ENCODE measurements at places on chromosomes 12 and 14. TPM values are rescaled to one million over a fixed set of nuclear protein-coding genes. Genes with fewer than 3 reads are reported as not detected.

ORAI1 gene
- 13.7 TPM for total RNA-seq

MANSC4 gene
- not detected for total RNA-seq

LMNTD1 gene
- total RNA-seq: 1.2 TPM

AKT1 gene
- total RNA-seq: 152 TPM

ABCC9 gene
- total RNA-seq: 73.9 TPM

DENND5B gene
- 14.7 TPM for total RNA-seq

DNA sequence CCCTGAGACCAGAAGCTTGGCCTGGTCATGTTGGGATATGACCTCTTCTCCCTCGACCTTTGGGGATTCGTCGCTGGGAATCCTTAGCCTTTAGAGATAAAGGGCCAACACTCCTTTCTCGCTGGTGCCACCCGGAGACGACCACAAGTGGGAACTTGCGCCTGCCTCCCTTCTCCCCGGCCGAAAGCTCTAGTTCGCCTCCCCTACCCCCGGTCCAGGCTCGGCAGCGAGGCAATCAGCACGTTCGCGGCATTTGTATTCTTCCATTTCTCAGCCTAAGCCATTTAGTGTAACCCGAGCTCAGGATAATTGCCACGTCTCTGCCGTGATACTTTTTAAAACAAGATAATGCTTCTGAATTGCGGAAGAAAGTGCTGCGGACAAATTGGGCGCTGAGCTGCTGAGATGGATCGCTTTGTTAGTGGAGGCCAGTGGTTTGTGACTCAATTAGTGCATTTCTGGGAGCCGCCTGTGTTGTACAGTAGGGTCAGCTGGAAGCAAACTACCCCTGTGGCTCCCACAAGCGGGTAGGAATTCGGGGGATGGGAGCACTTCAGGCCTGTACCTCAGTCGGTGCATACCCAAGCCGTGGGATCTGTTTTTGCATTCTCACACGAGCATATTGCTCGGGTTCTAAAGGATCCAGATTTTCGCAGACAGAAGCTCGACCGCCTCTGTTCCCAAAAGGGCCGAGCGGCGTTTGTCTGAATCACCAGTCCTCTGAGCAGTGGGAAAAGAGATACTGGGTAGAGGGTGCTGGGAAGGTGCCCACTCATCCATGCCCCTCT, 6.8 kb upstream of the SIX1 start:
- no peak for ATAC-seq
- peaks cover 97% of the 10 kb centered on the region for H3K27me3 ChIP-seq
- H3K36me3 ChIP-seq: no peaks in the 10 kb centered on the region
- no peaks in the 10 kb centered on the region for H3K4me1 ChIP-seq
- peak overlapping the region; percentile 53 for H3K4me3 ChIP-seq

GRCh38 chr12:58711974-58712373, 208.3 kb downstream of the LRIG3 start:
- H3K4me1 ChIP-seq: no peaks in the 10 kb centered on the region
- no peak overlapping the region for H3K4me3 ChIP-seq
- no peak for ATAC-seq
- H3K36me3 ChIP-seq: no peaks in the 10 kb centered on the region
- no peak overlapping the region for H3K27ac ChIP-seq
- no peaks in the 10 kb centered on the region for H3K27me3 ChIP-seq

DNA sequence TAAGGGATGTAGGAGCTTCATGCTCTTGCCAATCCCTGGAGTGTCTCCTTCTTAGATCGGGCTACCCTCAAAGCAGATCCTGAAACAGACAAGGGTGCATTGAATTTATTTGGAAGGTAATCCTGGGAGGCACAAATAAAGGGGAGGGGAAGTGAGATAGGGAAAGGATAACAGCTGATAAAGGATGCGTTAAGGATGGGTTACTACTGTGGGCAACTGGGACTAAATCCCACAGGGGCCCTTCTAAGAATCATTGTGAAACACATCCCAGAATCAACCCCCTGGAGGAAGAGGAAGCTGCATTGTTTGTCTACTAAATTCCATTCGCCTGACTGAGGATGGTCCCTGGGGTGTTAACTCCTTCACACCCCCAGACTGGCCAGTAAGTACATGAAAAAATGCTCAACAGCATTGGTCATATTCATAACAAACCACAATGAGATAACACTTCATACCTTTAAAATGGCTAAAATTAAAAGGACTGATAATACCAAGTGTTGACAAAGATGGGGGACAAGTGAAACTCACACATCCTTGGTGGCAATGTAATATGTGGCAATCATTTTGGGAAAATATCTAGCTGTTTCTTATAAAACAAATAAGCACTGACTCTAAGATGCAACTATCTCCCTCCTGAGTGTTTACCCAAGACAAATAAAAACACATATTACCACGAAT, 37.0 kb upstream of the CMKLR1 start:
- H3K36me3 ChIP-seq: no peaks in the 10 kb centered on the region
- H3K4me3 ChIP-seq: no peak overlapping the region
- no peak for ATAC-seq
- no peak overlapping the region for H3K27ac ChIP-seq

DNA sequence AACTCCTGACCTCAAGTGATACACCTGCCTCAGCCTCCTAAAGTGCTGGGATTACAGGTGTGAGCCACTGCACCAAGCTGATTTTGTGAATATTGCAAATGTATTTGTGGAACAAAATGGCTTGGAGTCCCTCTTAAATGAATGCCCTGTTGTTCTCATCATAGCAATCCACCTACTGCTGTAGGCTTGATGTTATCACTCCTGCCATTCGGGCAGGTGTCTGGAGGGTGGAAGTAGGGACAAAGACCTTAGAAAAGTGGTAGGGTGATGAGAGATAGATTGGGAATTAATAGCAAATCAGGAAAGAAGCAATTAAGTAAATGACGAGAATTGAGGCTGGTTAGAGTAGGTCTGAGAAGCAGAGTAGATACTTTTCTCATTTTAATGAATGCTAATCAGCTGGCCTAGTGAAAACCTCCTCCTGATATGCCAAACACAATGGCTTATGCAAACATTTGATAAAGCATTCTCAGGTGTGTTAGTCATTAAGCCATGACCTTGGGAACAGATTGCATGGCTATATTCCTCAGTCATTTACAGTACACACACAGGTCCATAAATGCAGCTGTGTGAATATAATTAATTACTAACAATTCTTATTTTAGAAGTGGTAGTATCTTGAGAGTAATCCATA, 60.5 kb upstream of the USP44 start:
- no peak overlapping the region for H3K27ac ChIP-seq
- H3K36me3 ChIP-seq: no peaks in the 10 kb centered on the region
- no peaks in the 10 kb centered on the region for H3K27me3 ChIP-seq
- no peaks in the 10 kb centered on the region for H3K4me1 ChIP-seq
- ATAC-seq: no peak

DNA sequence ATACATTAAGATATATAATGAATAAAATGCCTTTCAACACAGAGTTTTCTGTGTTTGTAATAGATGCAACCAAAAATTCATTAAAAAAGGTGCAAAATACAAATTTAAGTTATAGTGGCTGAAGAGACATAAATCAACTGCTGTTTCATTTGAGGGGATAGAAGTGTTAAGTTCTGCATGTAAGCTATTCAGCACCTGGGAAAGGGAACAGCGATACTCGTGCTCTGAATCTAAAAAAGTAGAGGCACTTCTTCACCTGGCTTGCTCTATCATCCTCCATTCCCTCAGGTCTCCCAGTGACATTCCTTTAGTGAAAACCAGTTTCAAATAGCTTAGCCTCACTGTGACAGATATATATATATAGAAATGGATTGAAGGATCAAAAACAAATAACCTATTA, 222.6 kb downstream of the ACSS3 start:
- H3K27me3 ChIP-seq: no peaks in the 10 kb centered on the region
- H3K27ac ChIP-seq: no peak overlapping the region
- no peaks in the 10 kb centered on the region for H3K36me3 ChIP-seq
- H3K4me3 ChIP-seq: no peak overlapping the region
- ATAC-seq: no peak

- H3K4me1 ChIP-seq: no peaks in the 10 kb centered on the region
Measured at GRCh38 chr14:56888274-56888673, 78.0 kb upstream of the OTX2 start.

DNA sequence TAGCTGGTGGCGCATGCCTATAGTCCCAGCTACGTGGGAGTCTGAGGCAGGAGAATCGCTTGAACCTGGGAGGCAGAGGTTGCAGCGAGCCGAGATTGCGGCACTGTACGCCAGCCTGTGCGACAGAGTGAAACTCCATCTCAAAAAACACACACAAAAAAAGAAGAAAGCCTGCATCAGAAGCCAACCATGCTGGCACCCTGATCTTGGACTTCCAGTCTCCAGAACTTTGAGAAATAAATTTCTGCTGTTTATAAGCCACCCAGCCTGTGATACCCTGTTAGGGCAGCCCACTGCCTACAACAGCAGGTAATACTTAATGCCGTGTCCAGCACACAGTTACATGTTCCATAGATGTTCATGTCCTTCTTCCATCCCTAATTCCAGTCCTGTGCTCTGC, 62.7 kb downstream of the NDUFA12 start:
- no peak overlapping the region for H3K4me3 ChIP-seq
- no peak overlapping the region for H3K27ac ChIP-seq
- H3K27me3 ChIP-seq: no peaks in the 10 kb centered on the region
- no peaks in the 10 kb centered on the region for H3K36me3 ChIP-seq

DNA sequence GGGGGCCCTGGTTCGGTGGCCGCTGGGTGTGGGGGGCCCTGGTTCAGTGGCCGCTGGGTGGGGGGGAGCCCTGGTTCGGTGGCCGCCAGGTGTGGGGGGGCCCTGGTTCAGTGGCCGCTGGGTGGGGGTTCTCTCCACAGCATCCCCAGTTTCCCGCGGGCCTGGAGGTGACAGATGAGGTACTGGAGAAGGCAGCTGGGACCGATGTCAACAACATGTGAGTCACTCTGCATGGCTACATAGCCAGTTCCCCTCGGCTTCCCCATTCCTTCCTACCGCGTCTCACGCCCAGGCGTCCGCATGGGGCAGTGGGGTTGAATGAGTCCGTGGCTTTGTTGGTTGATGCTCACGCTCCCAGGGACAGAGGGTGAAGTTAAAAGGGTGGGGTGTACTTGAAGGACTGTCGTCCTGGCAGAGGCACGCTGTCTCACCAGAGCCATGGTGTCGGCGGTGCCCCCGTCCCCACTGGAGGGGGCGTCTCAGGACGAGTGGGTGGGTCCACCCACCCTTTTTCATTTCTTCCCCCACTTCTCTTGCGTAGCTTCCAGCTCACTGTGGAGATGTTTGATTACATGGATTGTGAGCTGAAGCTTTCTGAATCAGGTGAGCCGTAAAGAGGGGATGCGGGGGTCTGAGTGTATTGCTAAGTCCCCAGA, 15.6 kb downstream of the HIP1R start:
- no peaks in the 10 kb centered on the region for H3K27me3 ChIP-seq
- no peaks in the 10 kb centered on the region for H3K4me1 ChIP-seq
- H3K27ac ChIP-seq: no peak overlapping the region
- H3K36me3 ChIP-seq: peaks cover 8% of the 10 kb centered on the region

DNA sequence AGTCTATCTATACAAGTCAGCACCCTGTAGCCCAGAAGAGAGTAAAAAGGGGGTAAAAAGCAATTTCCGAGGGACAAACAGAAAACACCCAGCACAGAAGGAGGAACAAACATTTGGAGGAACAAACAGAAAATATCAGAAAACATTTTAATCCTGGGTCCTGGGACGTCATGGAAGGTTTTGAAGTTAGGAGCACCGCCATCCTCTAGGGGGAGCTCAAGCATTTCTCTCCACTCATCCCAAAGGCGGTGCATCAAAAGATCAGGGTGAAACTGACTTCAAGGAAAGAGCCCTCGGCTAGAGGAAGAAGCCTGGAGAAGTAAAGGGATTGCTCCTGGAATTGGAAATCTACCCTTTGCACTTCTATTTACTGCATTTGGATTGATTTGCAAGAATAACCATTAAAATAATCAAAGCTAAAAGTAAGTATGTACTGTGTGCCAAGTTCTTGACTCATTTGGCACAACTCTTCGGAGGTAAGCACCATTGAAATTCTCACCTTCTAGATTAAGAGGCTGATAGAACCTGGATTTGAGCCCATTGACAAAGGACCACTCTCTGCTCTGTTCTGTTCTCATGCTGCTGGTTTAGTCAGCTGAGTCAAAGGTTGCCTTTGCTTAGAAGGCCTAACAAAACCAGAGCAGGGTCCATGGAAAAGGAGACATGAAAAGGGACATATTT, 17.2 kb upstream of the POC1B start:
- no peaks in the 10 kb centered on the region for H3K36me3 ChIP-seq
- no peak overlapping the region for H3K4me3 ChIP-seq
- no peak overlapping the region for H3K27ac ChIP-seq
- peak; percentile 62 for ATAC-seq

GRCh38 chr14:103391048-103391447, 5.8 kb downstream of the MARK3 start:
- ATAC-seq: peak; percentile 46
- no peaks in the 10 kb centered on the region for H3K27me3 ChIP-seq
- H3K4me1 ChIP-seq: peaks cover 16% of the 10 kb centered on the region
- H3K4me3 ChIP-seq: no peak overlapping the region
- no peaks in the 10 kb centered on the region for H3K36me3 ChIP-seq

- no peaks in the 10 kb centered on the region for H3K36me3 ChIP-seq
- H3K4me1 ChIP-seq: no peaks in the 10 kb centered on the region
Measured at GRCh38 chr12:23555180-23555824, 394.2 kb downstream of the SOX5 start.

DNA sequence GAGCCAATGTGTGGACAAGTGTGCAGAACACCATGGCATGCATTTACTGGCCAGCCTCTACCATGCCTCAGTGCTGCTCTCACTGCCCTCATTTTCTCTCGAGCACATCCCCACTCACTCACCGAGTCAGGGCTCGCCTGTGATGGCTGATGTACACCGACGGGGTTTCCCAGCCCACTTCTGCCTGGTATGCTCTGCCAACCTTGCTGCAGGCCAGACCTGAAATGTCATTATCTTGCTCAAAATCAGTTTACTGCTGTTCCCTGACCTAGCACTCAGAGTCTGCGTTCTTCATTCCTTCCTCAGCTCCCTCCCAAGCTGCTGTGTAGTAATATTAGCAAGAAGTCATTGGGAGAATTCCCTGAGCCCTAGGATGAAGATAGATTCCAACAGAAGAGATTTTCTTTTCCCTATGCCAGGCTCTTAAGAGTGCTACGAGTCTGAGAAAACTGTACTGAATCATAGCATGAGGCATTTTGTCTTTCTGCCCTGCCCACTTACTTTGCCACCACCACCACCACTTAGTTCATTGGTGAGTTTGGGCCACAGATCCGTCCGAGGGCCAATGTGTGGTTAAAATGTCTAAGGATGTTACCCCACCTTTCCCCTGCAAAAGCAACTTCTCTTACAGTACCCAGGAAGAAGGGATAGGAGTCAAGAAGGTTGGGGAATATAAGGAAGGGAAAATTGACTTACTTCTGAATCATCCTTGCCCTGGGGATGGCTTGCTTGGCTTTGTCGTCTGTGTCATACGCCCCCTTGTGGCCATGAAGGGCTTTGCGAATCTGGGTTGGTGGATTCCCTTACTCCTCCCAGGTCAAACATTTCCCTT, 51.0 kb downstream of the BMAL2 start:
- H3K4me3 ChIP-seq: no peak overlapping the region
- H3K27ac ChIP-seq: no peak overlapping the region
- H3K4me1 ChIP-seq: no peaks in the 10 kb centered on the region
- no peaks in the 10 kb centered on the region for H3K27me3 ChIP-seq

DNA sequence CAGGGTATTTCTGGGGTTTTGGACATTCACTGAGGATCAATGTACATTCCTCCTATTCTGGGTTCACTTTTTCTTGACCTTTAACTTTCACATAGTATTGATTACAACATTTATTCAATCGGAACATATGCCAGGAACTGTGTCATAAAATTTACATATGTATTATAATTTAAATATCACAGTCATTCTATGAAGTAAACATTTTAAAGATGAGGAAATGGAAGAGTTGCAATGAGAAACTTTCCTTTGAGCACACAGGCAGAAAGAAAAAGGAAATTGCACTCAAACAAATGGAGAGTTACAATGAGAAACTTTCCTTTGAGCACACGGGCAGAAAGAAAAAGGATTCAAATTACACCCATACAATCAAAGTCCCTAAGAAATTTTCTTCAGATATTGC, 3.1 kb downstream of the MUCL1 start:
- no peak for ATAC-seq
- peaks cover 4% of the 10 kb centered on the region for H3K27me3 ChIP-seq
- no peaks in the 10 kb centered on the region for H3K4me1 ChIP-seq
- H3K27ac ChIP-seq: no peak overlapping the region
- no peak overlapping the region for H3K4me3 ChIP-seq
